ENCODE measurements at places on chromosomes 3 and 15.
A peak's percentile ranks its signal among the peaks of the same experiment; 100 is the strongest.

DNA sequence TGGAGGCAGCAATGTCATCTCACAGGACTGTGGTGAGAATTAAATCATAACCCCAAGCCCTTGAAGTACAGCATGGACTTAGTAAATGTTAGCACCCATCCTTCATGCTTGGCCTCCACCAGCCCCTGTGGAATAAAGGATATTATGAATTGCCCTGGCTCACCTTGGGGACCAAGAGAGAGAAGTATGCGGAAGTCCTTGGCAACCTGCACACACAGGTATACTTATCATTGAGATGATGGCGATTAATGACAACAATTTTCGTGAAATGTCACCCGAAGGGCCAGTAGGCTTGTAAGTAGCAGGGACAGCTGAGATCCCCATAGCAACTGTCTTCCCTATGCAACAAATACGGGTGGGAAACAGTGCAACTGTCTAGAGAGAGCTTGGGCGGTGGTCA is 102.0 kb downstream of the FAM43A start:
- no peak for DNase-seq

DNA sequence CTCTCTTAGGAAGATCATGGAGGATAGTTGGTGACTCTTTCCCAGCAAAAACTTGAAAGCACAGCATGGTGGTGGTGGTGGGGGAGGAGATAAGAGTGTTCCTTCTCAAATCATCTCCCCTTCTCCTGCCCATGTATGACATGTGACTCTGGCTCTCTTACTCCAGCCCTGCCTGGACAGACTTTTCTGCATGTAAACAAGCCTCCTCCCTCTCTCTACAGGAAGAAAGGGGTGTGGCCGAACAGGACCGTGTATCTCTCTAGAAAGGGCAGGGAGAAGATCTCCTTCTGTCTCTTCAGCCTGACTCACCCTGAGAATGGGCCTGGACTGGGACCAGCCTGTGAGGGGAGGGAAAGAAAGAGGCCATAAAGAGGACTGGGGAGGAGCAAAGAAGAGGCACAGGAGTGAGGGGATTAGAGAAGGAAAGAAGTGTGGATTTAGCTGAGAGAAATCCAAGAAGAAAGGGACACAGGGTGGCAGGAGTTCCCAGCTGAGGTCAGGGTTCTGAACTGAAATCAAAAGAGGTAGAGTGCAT is 1.5 kb downstream of the CELF6 start:
- DNase-seq = no peak

DNA sequence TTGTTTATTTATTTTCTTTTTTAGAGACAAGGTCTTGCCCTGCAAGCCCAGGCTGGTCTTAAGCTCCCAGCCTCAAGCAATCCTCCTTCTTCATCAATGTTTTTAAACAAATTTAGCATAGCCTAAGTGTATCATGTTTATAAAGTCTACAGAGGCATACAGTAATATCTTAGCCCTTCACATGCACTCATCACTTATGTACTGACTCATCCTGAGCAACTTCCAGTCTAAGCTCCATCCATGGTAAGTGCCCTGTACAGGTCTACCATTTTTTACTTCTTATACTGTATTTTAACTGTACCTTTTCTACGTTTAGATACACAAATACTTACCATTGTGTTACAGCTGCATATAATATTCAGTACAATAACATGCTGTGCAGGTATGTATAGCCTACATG is 860.0 kb downstream of the FHIT start:
- DNase-seq = no peak

- DNase-seq = no peak
These were observed 47.7 kb downstream of the MYO5A start for GRCh38 chr15:52480990-52481389.

- DNase-seq = no peak
These were observed 15.1 kb downstream of the CTSH start for GRCh38 chr15:78929536-78930264.

GRCh38 chr3:177451301-177451750 is 254.0 kb upstream of the TBL1XR1 start:
- DNase-seq = no peak

DNA sequence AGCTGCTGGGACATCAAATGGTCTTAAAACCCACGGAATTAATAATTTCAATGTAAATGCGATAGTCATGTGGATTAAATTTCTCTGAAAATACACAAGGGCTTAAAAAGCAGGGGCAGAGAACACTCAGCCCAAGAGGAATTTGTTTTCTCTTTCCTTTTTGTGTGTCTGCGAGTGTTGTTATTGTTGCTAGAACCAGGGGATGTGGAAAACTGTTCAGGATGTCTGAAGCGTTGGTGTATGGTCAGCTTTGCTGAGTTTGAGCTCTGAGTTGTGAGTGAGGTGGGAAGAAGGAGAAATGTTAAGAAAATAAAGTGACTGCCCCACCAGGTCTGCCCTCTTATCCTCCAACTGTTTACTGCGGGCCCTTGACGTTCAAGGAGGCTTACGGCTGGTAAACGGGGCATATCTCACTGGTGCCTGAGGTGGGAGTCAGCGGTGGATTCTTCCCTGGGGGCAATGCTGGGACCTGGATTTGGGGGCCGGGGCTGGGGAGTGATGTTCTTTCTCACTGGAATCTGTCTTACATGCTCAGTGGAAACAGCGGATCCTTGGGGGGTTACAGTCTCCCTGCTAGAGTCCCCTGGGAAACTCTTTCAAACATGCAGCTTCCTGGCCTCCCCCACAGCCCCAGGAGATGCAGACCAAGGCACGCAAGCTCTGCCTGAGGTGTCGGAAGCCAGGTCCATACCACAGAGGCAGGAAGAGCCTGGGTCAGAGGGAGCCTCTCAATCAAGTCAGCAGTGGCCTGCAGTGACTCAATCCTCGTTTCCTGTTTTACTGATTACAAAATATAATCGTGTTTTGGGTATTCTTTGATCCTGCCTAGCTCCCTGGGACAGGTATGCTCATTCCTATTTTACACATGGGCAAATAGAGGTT is 41.8 kb downstream of the ITGA11 start:
- DNase-seq = no peak

GRCh38 chr15:81863162-81863561 is 182.7 kb downstream of the MEX3B start:
- no peak for DNase-seq

DNA sequence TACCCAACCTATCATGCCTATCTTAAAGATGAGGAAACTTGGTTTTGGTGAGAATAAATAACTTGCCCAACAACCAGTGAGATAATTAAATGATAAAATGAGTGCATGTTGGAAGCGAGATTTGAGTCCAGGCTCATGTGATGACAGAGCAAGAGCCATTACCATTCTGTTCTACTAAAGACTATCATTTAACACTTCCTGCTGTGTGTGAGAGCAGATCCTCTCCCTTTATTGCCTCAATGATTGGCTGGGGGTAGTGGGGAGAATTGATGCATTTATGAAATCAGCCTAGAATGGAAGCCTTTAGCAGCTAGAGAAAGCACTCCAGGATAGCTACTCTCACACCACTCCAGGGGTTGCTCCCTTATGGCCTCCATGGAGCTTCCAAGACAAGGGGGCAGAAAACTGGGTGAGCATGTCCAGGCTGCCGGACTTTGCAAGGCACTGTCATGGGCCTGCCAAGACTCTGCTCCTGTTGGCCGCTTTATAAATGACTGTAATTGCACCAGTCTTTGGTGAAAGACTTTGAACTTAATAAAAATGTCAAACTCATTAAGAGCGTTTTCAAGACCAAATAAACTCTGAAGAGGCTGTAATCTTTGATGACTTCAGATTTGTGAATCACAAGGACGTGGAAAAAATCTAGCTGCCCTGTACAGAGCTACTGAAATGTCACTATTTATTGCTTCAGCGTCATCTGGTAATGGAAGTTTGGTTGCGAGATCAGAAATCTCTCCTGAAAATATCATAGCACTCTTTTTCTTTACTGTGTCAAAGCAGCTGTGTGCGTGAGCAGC is 209.1 kb upstream of the NR2E3 start:
- no peak for DNase-seq

DNA sequence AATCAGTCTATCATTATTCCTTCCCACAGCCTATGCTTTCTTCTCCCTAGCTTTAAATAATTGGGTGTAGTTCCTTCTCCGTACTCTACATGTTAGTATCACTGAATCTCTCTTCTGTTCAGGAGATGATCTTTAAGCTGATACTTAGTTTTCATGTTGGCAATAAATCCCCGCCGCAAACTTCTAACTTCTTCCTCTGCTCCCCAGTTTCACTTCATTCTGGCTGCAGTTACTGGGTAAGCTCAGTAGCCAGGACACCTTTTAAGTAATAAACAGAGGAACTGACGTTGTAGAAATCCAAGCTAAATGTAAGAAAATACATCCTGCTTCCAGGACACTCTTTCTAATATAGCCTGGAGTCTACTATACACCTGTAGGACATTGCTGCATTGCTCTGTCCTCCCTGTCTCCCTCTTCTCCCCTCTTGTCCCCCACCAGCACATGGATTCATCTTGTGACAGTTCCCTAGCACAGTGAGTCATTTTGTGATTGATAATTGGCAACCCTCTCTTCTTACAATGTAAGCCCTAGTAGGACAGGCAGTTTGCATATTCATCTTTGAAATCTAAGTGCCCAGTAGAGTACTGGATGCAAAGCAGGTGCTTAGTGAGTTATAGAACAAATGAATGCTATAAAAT is 598.2 kb downstream of the UNC13C start:
- DNase-seq = no peak

DNA sequence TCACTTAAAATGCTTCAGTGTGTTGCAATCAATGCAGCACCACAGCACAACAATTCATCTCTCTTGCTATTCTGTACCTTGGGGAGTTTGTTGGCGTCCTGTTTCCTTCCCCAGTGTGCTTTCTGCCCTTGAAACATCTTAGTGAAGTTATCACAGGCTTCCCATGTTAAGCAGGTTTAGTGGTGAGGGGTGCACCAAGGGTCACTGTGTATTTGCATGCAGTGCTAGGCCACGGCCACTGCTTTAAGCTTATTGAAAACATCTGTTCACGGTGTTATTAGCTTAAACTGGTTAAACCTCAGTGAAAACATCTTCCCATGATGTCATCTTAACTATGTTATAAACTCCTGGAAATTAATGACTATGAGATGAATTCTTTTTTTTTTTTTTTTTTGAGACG is 217.3 kb upstream of the GOLIM4 start:
- DNase-seq = no peak

DNA sequence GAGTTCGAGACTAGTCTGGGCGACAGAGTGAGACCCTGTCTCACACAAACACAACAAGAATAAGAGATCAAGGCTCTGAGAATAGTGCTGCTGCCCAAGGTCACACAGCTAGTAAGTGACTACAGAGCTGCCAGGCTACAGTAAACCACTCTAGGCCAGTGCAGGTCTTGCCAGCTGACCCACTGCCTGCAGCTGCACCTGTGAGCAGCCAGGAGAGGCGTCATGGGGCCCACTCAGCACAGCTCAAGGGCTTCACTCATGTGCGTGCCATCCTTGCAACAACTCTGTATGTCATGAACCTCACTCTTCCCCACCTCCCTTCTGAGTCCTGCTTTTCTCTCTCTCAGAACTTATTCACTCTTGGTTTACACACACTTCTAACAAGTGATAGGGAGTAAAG is 176.7 kb downstream of the SMAD6 start:
- DNase-seq = no peak

- no peak for DNase-seq
These were observed 11.0 kb downstream of the ETV5 start for GRCh38 chr3:186097663-186098451.

GRCh38 chr3:34016925-34017587 is 218.6 kb downstream of the PDCD6IP start:
- DNase-seq = no peak

DNA sequence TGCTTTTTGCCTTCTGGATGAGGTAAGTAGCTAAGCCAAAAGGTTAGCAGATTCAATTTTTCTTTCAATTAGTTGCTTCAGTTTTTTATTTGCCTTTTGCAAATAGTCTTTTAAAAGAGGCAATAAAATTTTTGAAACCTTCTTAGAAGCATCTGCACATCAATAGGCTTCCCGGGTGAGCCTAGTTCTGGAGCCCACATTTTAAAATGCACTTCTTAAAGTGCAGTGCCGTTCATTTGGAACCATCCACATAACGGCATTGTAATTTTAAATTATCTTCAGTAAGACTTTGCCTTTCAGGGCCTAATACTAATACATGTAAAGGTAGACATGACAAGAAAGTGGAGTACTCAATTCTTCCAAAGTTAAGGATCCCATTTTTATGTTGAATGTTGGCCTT is 269.2 kb downstream of the THSD4 start:
- no peak for DNase-seq

DNA sequence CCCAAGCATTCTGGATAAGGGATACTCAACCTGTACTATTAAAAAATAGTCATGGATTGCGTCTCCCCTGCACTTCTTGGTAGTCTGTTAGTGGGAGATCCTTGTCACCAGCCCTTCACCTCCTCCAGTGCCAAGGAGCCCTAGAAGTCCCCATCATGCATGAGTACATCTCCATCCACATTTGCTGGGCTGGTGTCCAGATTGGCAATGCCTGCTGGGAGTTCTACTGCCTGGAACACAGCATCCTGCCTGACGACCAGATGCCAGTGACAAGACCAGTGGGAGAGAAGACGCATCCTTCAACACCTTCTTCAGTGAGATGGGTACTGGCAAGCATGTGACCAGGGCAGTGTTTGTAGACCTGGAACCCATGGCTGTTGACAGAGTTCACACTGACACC is 85.7 kb downstream of the ADAMTSL3 start:
- DNase-seq = no peak

DNA sequence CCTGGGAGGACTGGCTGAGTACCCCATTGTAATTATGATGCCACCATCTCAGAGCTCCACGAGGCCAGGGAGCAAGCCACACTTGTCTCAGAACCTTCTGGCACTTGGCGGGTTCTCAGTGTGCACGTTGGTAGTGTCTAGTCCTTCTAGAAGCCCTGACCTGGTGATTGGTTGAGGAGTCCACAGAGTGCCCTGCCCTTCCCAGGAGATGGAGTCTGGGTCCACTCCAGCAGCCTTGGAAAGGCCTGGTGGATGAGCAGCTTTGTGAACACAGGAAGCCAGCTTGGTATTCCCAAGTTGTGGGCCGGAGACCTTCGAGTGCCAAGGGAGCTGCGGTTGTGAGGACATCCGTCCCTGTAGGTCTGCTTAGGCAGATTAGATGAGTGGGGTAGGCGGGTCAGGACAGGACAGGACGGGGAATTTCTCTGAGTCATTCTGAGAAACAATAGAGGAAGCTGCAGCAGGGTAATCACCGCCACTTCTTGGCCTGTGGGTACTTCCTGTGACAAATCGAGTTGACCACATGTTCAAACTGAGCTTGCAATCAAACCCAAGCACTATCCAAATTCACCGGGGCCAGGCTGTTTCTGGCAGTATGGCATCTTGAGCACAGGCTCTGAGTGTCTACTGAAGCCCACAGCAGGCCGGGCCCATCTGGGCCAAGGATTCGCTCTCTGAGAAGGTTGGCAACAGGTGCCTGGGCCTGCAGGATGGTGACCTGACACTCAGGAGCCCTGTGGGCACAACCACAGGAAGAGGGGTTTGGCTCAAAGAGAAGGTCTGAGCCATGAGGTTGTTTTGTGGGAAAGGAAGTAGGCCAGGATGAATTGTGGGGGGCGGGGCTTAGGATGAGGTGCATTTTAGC is 71.5 kb upstream of the PLXNA1 start:
- peak; percentile 57 for DNase-seq

DNA sequence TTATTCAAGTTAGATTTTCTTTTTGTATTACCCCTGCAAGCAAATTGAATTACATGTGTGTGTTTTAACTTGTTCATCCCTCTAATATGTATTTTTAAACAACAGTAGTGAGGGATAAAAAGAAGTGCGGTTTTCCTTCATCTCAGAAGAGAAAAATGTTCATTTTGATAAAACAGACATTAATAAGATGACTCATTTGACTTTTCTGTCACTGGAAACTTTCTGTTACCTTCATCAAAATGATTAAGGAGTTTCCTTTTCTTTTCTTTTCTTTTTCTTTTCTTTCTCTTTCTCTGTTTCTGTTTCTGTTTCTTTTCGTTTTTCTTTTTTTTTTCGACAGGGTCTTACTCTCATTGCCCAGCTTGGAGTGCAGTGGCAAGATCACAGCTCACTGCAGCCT is 53.0 kb downstream of the ECT2 start:
- no peak for DNase-seq

Measured in AG09319 (cell line).